Hematopoietic multipotent progenitor cell (in vitro differentiated cells): ENCODE measurements at places on chromosomes 12 and 14. TPM values are rescaled to one million over a fixed set of nuclear protein-coding genes. Genes with fewer than 3 reads are reported as not detected.

The TAS2R46 gene
- total RNA-seq: 4.8 TPM

GRCh38 chr14:58272588-58273372, 25.6 kb upstream of the ARID4A start:
- DNase-seq: no peak

DNA sequence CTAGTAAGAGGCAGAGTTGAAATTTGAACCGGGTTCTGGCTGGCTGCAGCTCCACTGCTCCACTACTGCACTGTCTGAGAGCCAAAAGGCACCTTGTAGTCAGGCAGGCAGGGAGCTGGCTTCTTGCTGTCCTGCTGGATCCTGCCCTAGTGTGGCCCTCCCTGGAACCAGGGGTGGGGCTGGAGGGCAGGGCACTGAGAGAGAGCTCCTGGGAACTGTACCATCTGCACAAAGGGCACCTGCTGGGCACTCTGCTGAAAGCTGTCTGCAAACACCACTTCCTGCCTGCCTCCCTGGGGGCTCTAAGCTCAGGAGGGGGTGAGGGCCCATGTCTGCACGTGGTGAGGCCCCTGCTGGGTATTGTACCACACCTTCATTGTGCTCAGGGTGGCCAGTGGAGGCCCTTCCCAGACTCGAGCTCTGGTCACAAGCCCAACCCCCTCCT, 19.0 kb upstream of the TCL1B start:
- no peak for DNase-seq

- DNase-seq: no peak
Observed at GRCh38 chr12:2288875-2289274, 236.1 kb downstream of the CACNA1C start.

GRCh38 chr12:114396869-114397719, 8.8 kb downstream of the TBX5 start:
- no peak for DNase-seq

DNA sequence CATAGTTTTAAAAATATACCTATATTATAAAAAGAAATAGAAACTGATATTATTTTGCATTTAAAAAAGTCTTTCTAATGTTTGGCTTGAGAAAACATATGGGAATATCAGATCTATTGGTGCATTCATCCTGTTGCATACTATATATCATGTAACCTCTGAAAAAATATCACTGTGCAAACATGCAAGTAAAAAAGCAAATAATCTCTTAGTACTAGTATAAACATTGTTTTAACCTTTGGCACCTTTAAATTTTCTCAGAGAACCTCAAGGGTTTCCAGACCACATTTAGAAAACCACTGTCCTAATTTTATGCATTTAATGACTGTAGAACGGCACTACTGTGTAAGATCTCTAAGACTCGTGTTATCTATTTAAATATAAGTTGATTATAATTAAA, 416.8 kb downstream of the LRFN5 start:
- no peak for DNase-seq

DNA sequence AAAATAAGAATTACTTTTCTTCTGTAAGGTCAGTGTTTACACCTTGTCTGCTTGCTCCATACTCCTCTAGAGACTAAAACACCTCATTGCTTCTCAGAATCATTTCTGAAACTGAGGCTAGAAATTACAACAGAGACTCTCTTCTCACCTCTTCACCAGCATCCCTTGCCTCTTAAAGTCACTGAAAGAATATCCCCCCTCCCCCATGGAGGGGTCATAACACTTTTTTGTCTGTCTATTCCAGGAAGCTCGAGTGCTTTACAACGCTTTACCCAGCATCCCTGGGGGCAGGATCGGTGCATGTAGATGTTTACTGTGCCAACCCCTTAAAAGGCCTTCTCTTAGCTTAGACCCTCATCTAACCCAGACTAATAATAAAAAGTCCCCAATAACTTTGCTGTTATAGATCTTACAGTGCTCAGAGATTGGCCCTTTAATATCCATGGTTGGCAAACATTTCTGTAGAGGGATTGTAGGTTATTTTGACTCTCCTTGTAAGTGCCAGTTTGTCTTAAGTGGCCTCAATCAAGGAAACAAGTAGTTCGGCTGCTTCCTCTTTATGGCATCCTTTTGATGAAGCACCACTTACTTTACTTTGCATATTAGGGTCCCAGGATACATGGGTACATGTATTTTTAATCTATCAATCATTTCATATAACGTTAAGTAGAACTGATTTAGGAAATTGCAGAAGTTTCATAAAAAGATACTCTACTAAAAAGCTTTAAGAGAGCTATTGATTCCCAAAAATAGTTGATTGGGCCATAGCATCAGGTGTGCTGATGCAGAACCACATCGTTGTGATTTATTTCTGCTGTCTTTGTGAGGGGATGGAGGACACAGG, 29.3 kb downstream of the PRKCH start:
- no peak for DNase-seq

The FOXG1 gene
- total RNA-seq: not detected

- no peak for DNase-seq
Observed at GRCh38 chr14:47678993-47679392, 3.6 kb upstream of the MDGA2 start.

- no peak for DNase-seq
Observed at GRCh38 chr12:123657211-123657610, 13.7 kb upstream of the TCTN2 start.
